ENCODE measurements at places on chromosomes 12 and 14. TPM values are rescaled to one million over a fixed set of nuclear protein-coding genes. Genes with fewer than 3 reads are reported as not detected.

Gene VDR
- total RNA-seq = 4.8 TPM

Gene GSG1
- total RNA-seq = not detected

Gene TAS2R7
- total RNA-seq = not detected

Gene CMTM5
- total RNA-seq = not detected

Gene GTF2H3
- 49.6 TPM for total RNA-seq

Gene CLEC1B
- total RNA-seq = not detected

Gene DIO2
- total RNA-seq = not detected

Gene ANAPC7
- 99.1 TPM for total RNA-seq

Gene LRP1-AS
- not detected for total RNA-seq

Gene SLCO1A2
- total RNA-seq = 2.6 TPM
